ENCODE measurements at places on chromosomes 1 and 21. TPM values are rescaled to one million over a fixed set of nuclear protein-coding genes. Genes with fewer than 3 reads are reported as not detected.

TOR1AIP1 gene
- total RNA-seq: 39.3 TPM

LCE2C gene
- total RNA-seq: not detected

ZC3H12A gene
- total RNA-seq: 132 TPM

MPZ gene
- 1.3 TPM for total RNA-seq

AJAP1 gene
- 1.7 TPM for total RNA-seq

HSF2BP gene
- 0.76 TPM for total RNA-seq

DNA sequence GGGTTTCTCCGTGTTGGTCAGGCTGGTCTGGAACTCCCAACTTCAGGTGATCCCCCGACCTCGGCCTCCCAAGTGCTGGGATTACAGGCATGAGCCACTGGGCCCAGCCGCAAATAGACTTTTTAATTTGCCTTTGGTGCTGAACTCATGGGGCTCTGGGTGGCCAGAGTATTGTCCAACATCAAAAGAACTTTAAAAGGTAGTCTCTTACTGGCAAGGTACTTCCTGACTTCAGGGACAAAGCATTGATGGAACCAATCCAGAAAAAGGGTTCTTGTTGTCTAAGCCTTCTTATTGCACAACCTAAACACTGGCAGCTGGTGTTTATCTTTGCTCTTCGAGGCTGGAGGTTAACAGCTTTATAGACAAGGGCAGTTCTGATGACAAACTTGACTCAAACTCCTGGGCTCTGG lies 3.8 kb upstream of the KTI12 start:
- no peak for DNase-seq
- peaks cover 13% of the 10 kb centered on the region for H3K4me1 ChIP-seq
- no peak overlapping the region for H3K4me3 ChIP-seq
- no peaks in the 10 kb centered on the region for H3K36me3 ChIP-seq
- H3K27ac ChIP-seq: no peak overlapping the region

DNA sequence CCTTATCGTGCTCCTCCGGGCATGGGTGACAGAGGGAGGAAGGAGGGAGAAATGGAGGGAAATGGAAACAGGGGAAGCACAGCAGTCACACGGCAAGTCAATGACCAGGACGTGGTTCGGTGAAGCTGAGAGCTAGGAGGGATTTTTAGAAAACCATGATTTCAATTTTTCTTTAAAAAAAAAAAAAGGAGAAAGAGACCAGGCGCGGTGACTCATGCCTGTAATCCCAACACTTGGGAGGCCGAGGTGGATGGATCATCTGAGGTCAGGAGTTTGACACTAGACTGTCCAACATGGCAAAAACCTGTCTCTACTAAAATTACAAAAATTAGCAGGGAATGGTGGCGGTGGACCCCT lies 776 bp upstream of the TNFRSF9 start:
- no peak overlapping the region for H3K27ac ChIP-seq
- H3K4me1 ChIP-seq: peaks cover 7% of the 10 kb centered on the region
- H3K27me3 ChIP-seq: peaks cover 65% of the 10 kb centered on the region
- no peaks in the 10 kb centered on the region for H3K36me3 ChIP-seq

- no peak for DNase-seq
- H3K4me1 ChIP-seq: no peaks in the 10 kb centered on the region
- H3K27ac ChIP-seq: no peak overlapping the region
- H3K27me3 ChIP-seq: no peaks in the 10 kb centered on the region
- no peak overlapping the region for H3K4me3 ChIP-seq
Measured at GRCh38 chr1:73674945-73675561, 522.9 kb downstream of the LRRIQ3 start.

GRCh38 chr1:154912755-154913154 lies 23.8 kb downstream of the PMVK start:
- DNase-seq: no peak
- H3K4me1 ChIP-seq: peaks cover 41% of the 10 kb centered on the region
- no peak overlapping the region for H3K4me3 ChIP-seq
- H3K36me3 ChIP-seq: no peaks in the 10 kb centered on the region

DNA sequence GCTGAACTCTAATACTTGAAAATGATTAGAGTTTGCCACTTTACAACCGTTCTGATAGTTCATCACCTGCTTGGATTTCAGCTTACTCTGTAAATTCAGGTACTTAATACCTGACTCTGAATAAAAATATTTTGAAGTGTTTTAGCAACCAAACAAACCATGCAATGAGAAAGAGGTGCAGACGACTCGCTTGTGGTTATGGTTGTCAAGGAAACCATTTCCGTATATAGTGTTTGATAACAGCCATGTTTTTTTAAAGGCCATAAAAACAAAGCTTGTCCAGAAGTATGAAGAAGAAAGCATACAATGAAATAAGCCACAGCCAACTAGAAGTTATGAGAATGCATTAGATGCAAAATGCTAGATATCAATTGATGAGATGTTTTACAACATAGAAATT lies 167.2 kb upstream of the HMCN1 start:
- no peaks in the 10 kb centered on the region for H3K36me3 ChIP-seq
- H3K4me3 ChIP-seq: no peak overlapping the region
- DNase-seq: no peak
